ENCODE measurements at places on chromosomes 5 and 9.
A peak's percentile ranks its signal among the peaks of the same experiment; 100 is the strongest.

- DNase-seq: no peak
These were observed 52.8 kb upstream of the EGFL7 start for GRCh38 chr9:136609838-136610311.

- DNase-seq: no peak
These were observed 135.7 kb downstream of the FANCC start for GRCh38 chr9:95181835-95182234.

DNA sequence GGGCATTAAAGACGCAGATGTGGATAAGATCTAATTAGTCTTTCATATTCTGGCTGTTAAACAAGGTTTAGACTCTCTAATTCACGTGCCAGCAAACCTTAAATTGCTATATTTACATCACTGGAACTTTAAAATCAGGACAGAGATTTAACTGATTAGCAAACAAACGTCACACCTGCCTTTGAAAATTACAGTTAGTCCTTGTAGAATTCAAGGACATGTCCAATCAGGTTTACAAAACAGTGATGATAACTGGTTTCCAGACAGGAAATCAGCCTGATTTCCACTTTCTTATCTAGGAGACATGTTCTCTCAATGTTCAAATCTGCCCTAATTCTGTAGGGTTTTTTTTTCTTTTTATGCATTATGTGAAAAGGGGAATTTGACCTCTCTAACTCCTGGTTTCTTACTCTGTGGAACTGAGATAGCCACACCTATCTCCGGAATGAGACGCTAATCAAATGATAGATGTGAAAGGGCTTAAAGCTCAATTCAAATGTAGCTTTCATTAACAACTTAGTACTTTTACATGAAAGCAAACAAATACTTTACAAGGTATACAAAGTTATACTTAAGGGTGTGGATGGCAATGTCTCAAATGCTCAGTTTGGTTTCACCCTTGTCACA lies 26.5 kb downstream of the SPINK5 start:
- DNase-seq: no peak

- DNase-seq: no peak
These were observed 164.0 kb upstream of the CCDC152 start for GRCh38 chr5:42592401-42593140.

- DNase-seq: no peak
These were observed 13.5 kb upstream of the NDFIP1 start for GRCh38 chr5:142095035-142095434.

DNA sequence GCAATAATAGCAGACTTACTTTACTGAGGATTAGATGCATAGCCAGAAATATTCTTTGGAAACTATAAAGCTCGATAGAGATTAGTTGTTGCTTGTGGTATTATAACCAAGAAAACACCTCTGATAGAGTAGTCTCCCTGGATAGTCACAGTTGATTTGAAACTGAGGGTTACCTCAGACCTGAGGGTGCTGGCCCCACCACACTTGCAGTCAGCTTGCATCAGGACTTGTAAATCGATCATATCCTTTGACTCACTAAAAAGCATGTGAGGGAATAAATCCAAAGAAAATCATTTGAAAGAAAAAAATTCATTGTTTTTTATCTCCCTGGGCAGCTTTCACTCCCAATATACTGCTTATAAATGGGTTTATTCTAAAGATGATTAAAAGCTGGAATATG lies 39.4 kb downstream of the GALNT12 start:
- no peak for DNase-seq

DNA sequence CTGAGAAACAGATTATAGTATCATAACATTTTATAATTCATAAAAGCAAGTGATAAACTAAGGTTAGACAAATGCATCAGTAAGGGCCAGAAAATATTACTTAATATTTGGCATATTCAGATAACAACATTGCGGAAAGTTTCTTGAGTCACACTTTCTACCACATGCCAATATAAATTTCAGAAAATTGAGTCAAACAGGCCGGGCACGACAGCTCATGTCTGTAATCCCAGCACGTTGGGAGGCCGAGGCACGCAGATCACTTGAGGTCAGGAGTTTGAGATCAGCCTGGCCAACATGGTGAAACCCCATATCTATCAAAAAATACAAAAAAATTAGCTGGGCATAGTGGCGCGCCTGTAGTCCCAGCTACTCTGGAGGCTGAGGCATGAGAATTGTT lies 47.1 kb downstream of the SLC38A9 start:
- DNase-seq: no peak

- DNase-seq: no peak
These were observed 20.0 kb downstream of the ANKRA2 start for GRCh38 chr5:73545403-73545779.

DNA sequence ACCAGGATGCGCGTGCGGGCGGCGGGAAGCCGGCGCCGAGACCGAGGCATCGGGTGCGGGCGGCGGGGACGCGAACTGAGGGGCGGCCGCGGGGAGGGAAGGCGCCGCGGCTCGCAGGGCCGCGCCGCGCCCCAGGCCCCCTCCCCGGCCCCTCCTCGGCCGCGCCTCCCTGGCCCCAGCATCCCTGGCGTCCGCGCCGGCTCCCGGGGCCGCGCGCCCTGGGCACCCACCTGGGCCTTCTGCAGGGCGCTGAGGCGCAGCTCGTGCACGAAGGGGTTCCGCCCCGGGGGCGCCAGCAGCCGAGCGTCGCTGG lies 324 bp downstream of the LPCAT1 start:
- no peak for DNase-seq

DNA sequence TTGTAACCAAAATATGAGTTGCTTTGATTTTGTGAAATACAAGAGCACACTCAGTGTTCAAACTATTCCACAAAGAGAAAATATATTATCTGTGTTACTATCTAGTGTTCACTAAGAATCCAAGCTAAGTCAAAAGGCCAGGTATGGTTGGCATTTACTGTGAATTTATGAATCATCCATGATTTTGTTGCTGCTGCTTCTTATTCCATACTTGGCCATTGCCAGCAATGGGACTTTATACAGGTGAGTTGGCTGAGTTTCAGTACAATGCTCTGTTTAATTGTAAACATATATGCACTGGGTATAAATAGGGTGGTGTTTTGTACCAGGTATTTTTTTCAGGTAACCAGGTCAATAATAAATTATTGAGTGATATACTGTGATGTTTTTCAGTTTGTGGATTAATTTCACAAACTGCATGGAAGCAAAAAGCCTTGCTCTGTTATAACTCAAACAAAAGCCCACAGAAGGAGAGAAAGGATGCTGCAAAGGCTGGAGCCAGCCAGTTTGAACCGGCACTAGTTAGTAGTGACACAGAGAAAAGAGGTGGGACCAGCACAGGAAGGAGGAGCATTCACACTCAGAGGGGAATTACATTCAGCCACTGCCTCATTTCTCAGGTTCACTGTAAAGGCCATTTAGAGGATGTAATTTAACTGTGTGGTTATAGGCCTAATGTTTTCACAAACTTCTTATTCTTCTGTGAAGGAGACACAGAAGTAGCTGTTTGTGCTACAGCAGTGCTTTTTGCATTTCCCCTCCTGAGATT lies 381.8 kb downstream of the ADGRV1 start:
- DNase-seq: peak; percentile 75

All from HAP-1 (cell line).